ENCODE measurements at places on chromosomes 2 and 18. TPM values are rescaled to one million over a fixed set of nuclear protein-coding genes. Genes with fewer than 3 reads are reported as not detected.

The TMBIM1 gene
- 324 TPM for total RNA-seq

The RAB27B gene
- total RNA-seq, result 0.42 TPM

The SUPT7L gene
- total RNA-seq, result 30.3 TPM

The CRYGD gene
- total RNA-seq, result not detected

The CCDC121 gene
- total RNA-seq, result 2.5 TPM

The LRATD1 gene
- 6.6 TPM for total RNA-seq

The ESPNL gene
- total RNA-seq, result 0.35 TPM

The TOGARAM2 gene
- total RNA-seq, result 0.49 TPM

GRCh38 chr2:8605351-8606065, 76.3 kb upstream of the ID2 start:
- H3K27ac ChIP-seq, result no peak overlapping the region
- DNase-seq, result no peak
- H3K36me3 ChIP-seq, result no peaks in the 10 kb centered on the region
- peaks cover 24% of the 10 kb centered on the region for H3K4me1 ChIP-seq
- no peaks in the 10 kb centered on the region for H3K27me3 ChIP-seq

DNA sequence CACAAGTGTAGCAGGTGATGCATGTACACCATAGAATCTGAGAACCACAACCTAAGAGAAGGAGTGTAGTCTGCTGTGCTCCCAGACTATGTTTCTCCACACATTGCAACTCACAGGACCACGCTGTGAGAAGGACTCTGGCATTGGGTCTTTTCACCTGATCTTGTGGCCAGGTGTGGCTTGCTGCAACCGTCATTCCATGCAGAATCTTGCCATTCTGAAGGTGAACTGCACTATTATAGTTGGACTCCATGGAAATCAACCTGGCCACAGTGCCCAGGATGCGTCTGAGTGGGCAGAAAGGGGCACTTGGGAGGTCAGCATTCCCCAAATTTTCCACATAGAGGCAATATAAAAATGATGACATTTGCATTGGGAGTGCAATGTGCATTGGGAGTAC, 122.2 kb downstream of the CAPN13 start:
- H3K36me3 ChIP-seq, result no peaks in the 10 kb centered on the region
- no peak for DNase-seq
- peaks cover 44% of the 10 kb centered on the region for H3K4me1 ChIP-seq
- H3K27me3 ChIP-seq, result no peaks in the 10 kb centered on the region

- no peak for DNase-seq
- no peaks in the 10 kb centered on the region for H3K27me3 ChIP-seq
- H3K36me3 ChIP-seq, result no peaks in the 10 kb centered on the region
- H3K27ac ChIP-seq, result no peak overlapping the region
- H3K4me1 ChIP-seq, result peaks cover 3% of the 10 kb centered on the region
These were observed 56.7 kb upstream of the MSTN start for GRCh38 chr2:190119257-190119656.

GRCh38 chr2:157792335-157793052, 83.6 kb downstream of the ACVR1 start:
- H3K27ac ChIP-seq, result peak overlapping the region; percentile 41
- H3K4me1 ChIP-seq, result peaks cover 52% of the 10 kb centered on the region
- DNase-seq, result no peak
- H3K4me3 ChIP-seq, result no peak overlapping the region
- no peaks in the 10 kb centered on the region for H3K36me3 ChIP-seq

DNA sequence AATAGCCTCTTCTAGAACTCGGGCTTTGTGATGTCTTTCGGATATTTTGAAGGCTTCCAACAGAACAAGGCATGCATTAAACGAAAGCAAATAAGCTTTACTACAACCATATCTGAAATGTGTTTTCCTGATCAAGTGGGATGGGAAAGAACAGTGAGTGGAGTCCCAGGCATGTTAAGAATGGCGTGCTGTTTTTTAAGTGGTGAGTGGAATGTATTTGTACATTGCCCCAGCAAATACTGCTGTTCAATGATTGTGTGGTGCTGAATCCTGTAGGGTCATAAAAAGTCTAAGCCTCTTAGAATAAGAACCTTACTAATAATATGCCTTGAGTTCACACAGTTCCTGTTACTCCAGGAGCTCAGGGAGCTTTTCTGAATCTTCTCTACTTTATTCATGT, 52.5 kb downstream of the POMC start:
- H3K4me1 ChIP-seq, result no peaks in the 10 kb centered on the region
- H3K36me3 ChIP-seq, result no peaks in the 10 kb centered on the region
- H3K27ac ChIP-seq, result no peak overlapping the region
- no peaks in the 10 kb centered on the region for H3K27me3 ChIP-seq

- H3K27ac ChIP-seq, result no peak overlapping the region
- DNase-seq, result no peak
- H3K4me1 ChIP-seq, result no peaks in the 10 kb centered on the region
- H3K4me3 ChIP-seq, result no peak overlapping the region
These were observed 71.7 kb upstream of the TWIST2 start for GRCh38 chr2:238776003-238776760.

- peak within 1 kb of the TSS; percentile 78 for H3K4me3 ChIP-seq
- no peaks in the 10 kb centered on the region for H3K27me3 ChIP-seq
- no peaks in the 10 kb centered on the region for H3K36me3 ChIP-seq
- no peak for DNase-seq
These were observed at the start of gene CCDC178 for GRCh38 chr18:33440060-33441043. CCDC178 (minus strand) TSS chr18:33440721; CDS start chr18:33412088, 28,633 bp downstream.

- no peaks in the 10 kb centered on the region for H3K4me1 ChIP-seq
- H3K4me3 ChIP-seq, result no peak overlapping the region
- H3K27me3 ChIP-seq, result no peaks in the 10 kb centered on the region
- H3K27ac ChIP-seq, result no peak overlapping the region
These were observed 20.0 kb downstream of the KCNF1 start for GRCh38 chr2:10931710-10932255.

DNA sequence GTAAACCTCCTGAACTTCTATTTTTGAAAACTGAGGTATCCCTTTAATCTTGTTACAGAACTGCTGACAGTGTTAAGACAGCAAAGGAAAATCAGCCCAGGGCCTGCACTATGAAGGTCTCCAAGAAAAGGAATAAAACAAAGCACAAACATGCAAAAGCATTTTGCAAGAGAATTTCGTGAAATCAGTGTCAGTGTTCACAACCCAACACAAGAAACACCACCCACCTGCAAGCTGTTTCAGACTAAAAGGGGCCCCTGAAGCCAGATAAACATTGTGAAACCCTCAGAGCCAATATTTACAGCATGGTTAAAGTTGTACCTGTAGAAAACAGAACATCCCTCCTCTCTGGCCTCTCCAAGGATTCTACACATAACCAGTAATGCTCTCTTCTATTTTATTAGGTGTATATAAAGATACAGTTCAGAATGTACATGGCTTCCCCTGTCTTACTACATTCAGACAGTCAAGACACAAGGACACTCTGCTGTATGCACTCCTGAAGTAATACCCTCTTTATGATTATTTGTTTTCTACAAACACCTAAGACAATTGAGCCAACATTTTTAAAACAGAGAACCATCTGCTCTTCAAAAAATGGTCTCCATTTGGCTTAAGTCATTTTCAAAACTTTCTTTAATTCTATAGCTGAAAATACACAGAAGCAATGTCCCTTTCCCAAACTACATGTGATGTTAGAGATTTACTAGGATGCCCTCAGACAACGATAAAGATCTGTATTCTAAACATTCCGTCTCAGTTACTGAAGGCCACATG, 149.5 kb upstream of the ZFP36L2 start:
- H3K27me3 ChIP-seq, result no peaks in the 10 kb centered on the region
- peaks cover 8% of the 10 kb centered on the region for H3K4me1 ChIP-seq
- H3K4me3 ChIP-seq, result no peak overlapping the region
- no peak overlapping the region for H3K27ac ChIP-seq

DNA sequence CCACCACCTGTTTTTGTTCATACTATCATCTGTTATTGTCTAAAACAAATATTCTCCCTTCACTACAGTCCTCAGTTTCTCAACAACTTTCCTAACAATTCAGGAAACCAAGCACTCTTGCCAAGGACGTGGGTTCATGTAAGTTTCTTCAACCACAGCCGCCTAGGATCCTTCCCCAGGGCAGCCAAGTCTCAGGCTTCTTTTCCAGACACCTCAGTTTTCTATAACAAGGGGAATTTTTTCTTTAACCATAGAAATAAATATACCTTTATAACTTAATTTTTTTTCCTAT, 39.4 kb upstream of the AGPS start:
- no peaks in the 10 kb centered on the region for H3K27me3 ChIP-seq
- H3K4me3 ChIP-seq, result peak overlapping the region; percentile 7
- peaks cover 14% of the 10 kb centered on the region for H3K4me1 ChIP-seq
- no peaks in the 10 kb centered on the region for H3K36me3 ChIP-seq
- H3K27ac ChIP-seq, result peak overlapping the region; percentile 44

GRCh38 chr2:2913601-2914120, 464.0 kb downstream of the EIPR1 start:
- H3K27ac ChIP-seq, result no peak overlapping the region
- H3K36me3 ChIP-seq, result no peaks in the 10 kb centered on the region
- DNase-seq, result no peak
- no peaks in the 10 kb centered on the region for H3K4me1 ChIP-seq
- H3K27me3 ChIP-seq, result no peaks in the 10 kb centered on the region

- no peak overlapping the region for H3K27ac ChIP-seq
- H3K4me3 ChIP-seq, result no peak overlapping the region
- no peak for DNase-seq
- H3K4me1 ChIP-seq, result no peaks in the 10 kb centered on the region
These were observed 68.6 kb downstream of the SMIM21 start for GRCh38 chr18:75358928-75359327.

- H3K36me3 ChIP-seq, result no peaks in the 10 kb centered on the region
- H3K4me1 ChIP-seq, result no peaks in the 10 kb centered on the region
These were observed 112.6 kb downstream of the TMEFF2 start for GRCh38 chr2:192082121-192082520.

DNA sequence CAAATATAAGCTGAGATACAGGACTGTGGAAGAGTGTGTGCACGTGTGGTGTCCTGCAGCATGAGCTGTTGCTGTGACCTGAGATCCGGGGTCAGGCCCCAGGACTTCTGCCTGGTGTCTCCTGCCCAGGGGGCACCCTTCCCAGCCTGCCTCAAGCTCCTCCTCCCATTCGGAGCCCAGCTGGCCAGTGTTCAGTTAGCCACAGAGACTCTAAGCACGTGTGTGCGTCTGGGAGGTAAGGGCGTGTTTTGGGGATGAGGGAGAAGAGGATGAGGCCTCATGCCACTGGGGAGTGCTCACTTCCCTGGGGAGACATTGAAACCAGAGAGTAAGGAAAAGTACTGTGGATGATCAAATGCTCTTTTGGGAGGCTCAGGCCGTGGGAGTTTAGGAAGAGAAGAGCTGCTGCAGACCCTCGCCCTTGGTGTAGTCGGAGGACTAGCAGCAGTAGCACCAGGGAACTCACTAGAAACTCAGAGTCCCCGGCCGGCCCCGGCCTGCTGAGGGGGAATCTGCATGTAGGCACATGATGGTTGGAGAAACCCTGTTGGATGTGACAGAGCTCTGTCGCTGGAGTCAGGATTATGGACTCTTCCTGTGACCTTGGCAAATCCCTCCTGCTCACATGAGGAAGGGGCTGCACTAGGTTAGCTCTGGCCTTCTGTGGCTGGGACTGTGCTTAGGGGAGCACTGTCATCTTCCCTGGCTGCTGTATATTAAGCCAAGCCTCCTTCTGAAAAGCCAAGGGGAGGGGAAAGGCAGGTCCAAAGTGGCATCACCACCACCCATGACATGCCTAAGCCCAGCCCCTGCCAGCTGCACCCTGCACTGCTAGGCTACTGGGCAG, 231.1 kb downstream of the DYSF start:
- no peaks in the 10 kb centered on the region for H3K36me3 ChIP-seq
- peaks cover 4% of the 10 kb centered on the region for H3K4me1 ChIP-seq
- no peak for DNase-seq
- peak overlapping the region; percentile 57 for H3K27ac ChIP-seq

GRCh38 chr2:211748339-211748738, 790.3 kb downstream of the ERBB4 start:
- no peaks in the 10 kb centered on the region for H3K36me3 ChIP-seq
- H3K27ac ChIP-seq, result no peak overlapping the region
- H3K27me3 ChIP-seq, result no peaks in the 10 kb centered on the region
- H3K4me3 ChIP-seq, result no peak overlapping the region
- DNase-seq, result no peak

GRCh38 chr2:12167525-12168317, 421.3 kb downstream of the LPIN1 start:
- peaks cover 14% of the 10 kb centered on the region for H3K4me1 ChIP-seq
- no peak overlapping the region for H3K27ac ChIP-seq
- H3K27me3 ChIP-seq, result no peaks in the 10 kb centered on the region
- no peak for DNase-seq

DNA sequence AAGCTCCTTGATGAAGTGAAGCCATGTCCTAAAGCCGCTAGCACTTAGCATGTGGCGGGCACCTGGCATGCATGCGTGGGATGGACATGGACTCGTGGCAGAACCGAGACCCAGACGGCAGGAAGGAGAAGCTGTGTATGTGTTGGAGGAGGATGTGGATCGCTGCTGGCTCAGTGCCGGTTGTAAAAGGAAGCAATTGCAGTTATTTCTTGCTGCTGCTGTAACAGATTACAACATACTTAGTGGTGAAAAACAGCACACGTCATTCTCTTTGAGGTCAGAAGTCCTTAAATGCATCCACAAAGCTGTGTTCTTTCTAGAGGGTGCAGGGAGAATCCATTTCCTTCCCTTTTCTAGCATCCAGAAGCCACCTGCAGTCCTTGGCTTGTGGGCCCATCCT, 74.6 kb downstream of the AGAP1 start:
- H3K27ac ChIP-seq, result no peak overlapping the region
- no peaks in the 10 kb centered on the region for H3K27me3 ChIP-seq
- H3K36me3 ChIP-seq, result no peaks in the 10 kb centered on the region

DNA sequence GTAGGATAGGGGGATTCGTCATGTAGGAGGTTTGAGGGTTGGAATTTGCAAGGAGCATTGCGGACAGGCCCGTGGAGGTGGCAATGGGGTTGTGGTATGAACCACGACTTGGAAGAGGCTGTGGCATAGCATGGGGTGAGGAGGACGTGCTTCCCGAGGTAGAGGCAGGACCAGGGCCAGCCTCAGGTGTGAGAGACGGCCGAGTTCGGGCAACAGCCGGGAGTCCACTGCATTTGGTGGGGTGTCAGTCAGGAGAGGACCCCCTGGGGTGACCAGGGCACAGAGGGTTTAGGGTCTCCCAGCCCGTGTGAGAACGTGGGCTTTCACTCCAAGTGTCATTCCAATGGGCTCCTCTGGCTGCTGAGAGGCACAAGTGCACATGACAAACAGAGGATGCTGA, 339.0 kb downstream of the EIPR1 start:
- no peak overlapping the region for H3K4me3 ChIP-seq
- no peaks in the 10 kb centered on the region for H3K27me3 ChIP-seq
- no peaks in the 10 kb centered on the region for H3K36me3 ChIP-seq
- DNase-seq, result no peak

DNA sequence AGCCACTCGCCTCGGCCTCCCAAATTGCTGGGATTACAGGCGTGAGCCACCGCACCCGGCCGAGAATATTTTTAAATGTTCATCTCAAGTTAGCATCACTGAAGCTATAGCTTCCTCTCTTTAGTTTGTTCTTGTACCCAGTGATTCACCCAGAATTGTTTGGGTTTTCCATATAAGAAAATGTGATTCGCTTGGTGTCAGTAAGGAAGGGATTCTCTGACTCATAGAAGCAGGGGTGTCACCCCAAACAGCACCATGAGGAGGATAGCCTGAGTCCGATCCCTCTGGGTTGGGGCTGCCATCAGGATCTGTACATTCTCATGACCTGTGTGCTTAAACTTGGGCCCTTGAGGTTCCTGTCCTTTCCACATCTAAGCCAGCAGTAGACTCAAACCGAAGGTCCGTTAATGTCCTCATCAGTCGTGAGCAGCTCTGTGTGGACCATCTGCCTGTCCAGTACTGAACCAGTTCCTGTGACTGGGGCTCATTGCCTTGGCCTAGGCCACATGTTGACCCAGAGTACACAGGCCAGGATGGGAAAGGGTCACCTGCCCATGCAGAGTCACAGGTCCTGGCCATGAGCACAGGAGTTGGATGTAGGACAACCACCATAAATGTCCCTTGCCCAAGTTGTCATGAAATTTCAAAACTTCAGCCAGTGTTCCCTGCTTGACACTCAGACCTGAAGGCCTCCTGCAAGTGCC, 311.9 kb downstream of the GBX2 start:
- H3K27ac ChIP-seq, result no peak overlapping the region
- no peaks in the 10 kb centered on the region for H3K36me3 ChIP-seq
- no peak overlapping the region for H3K4me3 ChIP-seq
- DNase-seq, result no peak
